ENCODE measurements at places on chromosomes 2 and 18.

DNA sequence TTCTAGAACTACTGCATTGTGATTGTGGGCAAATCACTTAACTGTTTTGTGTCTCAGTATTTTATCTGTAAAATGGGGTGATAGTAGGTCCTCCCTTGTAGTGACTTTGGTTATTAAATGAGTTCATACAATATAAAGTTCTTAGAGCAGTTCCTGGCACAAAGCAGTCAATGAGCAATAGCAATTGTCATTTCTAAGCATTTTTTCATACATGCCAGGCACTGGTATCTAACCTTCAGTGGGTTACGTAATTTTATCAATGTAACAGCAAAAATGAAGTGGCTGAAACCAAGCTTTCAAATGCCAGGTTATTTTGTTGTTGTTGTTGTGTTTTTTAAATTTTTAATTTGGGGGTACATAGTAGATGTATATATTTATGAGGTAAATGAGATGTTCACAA, 401.9 kb downstream of the MEIS1 start:
- DNase-seq: no peak

GRCh38 chr2:105909215-105909614, 164.5 kb downstream of the NCK2 start:
- DNase-seq: no peak

GRCh38 chr18:72544092-72544886, at the start of gene CBLN2:
TSS of gene CBLN2 (minus strand) at chr18:72544342. CDS start at chr18:72542160, 2,182 bp downstream.
- peak; percentile 32 for DNase-seq

DNA sequence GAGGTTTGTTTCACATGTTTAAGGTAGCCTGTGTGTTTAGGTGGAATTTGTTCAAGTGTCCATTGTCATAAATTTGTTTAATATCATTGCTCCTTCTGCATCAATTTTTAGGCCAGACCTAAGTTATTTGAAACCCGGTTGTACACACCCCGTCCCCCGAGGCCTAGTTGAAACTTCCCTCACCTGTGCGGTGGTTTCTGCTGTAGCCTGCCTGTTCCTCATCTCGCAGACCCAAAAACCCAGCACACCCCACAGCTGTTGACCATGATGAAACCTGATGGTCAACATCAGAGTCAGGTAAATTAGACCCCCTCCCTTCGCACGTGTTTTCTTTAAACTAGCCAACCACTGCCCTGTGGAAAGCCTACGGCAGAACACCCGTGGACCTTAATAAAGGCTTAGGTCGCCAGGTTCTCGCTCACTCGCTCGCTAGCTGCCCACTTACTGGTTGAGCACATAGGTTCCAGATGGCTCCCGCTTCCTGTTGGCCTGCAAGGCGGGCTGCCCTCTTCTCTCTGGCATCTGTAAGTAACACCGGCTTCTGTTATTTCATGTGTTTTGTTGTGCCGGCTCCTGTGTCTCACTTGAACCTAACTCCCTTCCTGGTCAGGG, 64.4 kb downstream of the EML6 start:
- no peak for DNase-seq

DNA sequence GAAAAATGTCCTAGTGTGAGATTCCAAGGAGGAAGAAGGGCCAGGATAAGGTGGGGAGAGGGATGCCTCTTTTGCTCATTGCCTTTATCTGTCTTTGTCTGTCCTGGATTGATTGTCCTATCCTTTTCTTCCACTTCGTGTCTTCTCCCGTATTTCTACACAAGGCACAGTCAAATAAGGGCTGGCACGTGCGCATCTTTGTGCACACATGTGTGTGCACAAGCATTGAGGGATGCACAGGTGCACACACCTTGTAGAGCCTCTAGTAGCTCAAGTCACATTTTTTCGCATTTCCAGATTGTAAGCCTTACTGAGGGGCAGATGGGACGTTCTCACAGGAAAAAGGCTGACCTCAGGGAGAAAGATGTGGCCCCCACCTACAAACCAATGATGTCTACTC, 170.2 kb upstream of the TNP1 start:
- no peak for DNase-seq

All from stimulated activated CD8-positive, alpha-beta memory T cell treated with anti-CD3 and anti-CD28 coated beads, Interleukin-15, amount 100 ng/mL, for 48 hours (primary cell).